AG10803 (cell line): ENCODE measurements at places on chromosomes 6 and 20.

GRCh38 chr6:130624046-130624445 is 203.2 kb upstream of the SMLR1 start:
- DNase-seq, result no peak

DNA sequence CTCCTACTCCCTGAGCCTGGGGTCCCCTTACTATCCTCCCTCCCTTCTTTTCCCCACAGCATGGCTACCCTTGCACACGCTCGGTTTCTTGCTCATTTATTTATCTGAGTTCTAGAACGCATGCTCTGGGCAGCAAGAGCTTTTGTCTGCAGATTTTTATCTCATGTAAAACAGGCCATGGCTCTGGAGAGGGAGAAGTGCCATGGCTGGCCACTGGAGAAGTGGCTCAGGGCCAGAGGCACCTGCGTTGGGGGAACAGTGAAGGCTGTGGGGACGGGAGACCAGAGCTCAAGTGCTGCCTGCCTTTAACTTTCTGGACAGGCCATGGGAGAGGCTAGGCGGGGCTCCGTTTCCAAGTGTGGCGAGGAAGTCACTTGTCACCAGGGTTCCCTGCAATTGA is 177.7 kb upstream of the SULF2 start:
- DNase-seq, result no peak

GRCh38 chr20:12966468-12967085 is 42.2 kb upstream of the SPTLC3 start:
- peak; percentile 54 for DNase-seq

DNA sequence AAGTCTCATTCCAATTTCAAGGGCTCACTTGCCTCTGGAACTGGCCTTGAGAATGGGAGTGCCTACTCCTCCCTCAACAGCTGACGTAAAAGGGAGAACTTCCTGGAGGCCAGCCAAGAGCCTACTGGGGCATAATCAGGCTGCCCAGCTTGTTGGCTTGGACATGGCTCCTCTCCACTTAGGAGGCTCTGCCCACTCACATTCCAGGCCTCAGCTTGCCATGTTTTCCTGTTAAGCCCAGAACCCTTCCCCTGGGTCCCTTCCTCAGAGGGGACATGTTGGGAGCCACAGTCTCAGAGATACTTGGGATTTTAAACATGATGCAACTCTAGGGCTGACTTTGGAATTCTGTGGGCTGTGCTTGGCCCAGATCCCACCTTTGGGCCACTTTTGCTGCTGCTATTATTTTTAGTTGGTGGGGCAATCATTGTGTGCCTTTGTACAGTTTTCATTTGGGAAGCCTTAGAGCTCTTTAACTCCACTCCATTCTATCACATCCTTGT is 31.5 kb upstream of the ADTRP start:
- DNase-seq, result peak; percentile 89

DNA sequence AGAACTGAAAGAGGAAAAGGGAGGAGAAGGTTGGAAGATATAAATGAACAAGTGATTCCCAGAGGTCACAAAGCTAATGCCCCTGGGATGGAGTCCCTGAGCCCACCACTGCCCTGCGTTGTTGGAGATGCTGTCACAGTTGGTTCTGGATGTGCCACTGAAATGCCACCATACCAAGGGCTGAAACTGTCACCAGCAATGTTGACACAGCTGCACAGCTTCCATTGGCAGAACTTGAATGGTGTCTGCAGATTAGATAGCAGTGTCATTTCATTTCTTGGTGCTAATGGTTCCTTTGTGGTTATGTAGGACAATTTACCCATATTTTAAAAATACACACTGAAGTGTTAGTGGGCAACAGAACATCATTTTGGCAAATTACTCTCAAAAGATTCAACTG is 120.7 kb downstream of the TBXT start:
- no peak for DNase-seq

GRCh38 chr20:46011631-46012482 is 3.1 kb downstream of the MMP9 start:
- peak; percentile 10 for DNase-seq

DNA sequence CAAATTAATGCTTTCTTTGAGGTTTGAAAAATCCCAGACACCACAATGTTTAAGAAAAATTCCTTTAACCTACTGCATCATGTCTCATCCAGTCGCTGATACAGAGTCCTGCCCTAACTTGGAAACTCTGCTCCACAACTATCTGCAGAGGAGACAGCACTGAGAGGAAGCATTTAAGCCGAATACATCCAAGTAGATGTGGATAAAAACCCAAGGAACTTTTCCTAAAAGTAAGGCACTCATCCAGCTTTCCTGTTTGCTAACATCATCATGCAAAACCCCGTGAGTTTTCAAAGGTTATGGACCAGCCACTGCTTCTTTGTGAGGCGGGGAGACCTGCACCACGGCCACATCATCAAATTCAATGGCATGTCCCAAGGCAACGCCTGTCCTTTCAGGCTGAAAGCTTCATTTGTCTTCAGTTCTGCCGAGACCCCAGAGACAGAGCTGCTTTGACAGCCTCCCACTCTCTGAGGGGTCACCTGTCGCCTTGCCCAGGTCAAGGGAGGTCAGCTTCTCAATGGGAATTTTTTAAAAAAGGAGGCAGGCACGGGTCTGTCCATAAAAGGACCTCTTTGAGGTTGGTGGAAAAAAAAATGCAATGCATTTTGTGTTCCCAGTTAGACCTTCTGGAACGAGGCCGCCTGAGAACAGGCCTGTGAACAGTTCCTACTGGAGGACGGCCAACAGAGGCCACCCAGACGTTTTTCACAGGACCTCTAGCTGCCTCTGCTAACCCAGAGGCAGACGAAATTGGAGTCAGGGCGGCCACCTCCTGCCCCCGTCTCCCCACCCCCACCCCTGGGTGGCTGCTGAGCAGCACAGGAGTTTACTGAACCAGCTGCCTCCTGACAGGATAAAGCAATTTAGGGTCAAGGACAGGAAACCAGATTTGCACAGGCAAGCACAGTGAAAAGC is 142.5 kb upstream of the HDDC2 start:
- DNase-seq, result no peak

DNA sequence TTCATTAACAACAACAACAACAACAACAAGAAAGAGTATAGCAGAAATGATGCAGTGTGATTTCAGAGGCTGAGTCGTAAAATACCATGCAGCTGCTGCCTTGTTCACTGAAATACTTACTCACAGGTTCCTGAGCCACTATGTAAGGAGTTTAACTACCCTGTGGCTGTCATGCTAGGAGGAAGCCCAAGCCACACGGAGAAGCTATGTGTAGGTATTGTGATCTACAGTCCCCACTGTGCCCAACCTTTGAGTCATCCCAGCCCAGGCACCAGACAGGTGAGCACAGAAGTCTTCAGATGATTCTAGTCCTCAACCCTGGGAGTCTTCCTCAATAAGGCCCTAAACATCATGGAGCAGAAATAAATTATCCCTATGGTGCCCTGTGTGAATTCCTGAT is 14.6 kb upstream of the RALY start:
- no peak for DNase-seq

DNA sequence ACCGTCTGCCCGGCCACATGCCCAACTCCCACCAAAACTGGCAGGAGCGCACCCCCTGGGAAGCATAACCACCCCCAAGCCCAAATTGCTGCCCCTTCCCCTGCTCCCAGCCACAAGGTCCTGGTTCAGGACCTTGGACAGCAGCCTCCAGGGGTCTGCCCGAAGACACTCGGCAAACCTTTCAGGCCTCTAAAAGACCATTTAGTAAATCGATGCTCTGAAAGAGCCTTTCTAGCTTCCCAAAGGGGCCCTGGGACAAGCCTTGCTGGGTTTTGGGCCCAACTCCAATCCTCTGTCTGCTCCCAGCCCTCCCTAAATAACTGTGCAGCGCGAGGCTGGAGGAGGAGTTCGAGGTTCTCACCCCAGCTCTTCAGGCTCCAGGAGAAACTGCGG is 30.5 kb downstream of the GRM4 start:
- no peak for DNase-seq

DNA sequence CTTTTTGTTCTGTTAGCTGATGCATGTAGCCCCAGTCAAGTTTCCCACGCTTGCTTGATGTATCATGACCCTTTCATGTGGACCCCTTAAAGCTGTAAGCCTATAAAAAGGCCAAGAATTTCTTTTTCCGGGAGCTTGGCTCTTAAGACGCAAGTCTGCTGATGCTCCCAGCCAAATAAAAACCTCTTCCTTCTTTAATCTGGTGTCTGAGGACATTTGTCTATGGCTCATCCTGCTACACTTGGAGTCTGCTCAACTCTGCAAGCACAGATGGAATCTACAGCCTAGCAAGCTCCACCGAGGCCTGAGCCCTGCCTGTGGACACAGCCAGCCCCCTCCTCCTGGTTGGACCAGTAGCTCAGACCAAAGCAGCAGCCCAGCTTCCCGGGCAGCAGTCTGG is 3.4 kb downstream of the CST2 start:
- no peak for DNase-seq

GRCh38 chr20:24894967-24895366 is 54.1 kb upstream of the CST7 start:
- no peak for DNase-seq
